NCI-H524 treated with DMSO at 0.1 percent for 48 hours (cell line): ENCODE measurements at places on chromosomes 6 and 20.

DNA sequence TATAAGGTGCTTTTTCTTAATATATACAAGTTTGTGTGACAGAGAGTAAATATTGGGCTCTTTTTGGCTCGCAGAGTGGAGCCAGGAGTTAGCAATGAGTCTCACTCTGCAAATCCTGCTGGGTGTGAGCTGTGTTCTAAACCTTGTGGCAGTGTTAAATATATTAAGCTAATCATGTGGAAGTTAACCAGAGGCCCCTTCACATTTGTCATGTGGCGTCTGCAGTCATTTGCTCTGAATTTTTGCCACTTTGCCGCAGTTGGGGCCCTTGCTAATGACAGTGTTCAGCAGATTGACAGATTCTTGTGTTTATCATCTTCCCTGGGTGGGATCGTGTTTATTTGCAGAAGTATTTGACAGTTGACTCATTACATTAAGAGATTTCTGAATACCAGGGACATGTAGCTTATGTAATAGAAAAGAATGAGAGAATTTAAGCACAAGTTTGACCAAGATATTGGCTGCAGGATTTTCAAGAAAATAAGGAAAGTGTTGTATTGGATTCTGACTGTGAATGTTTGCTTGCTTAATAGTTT is 37.9 kb downstream of the SPATA2 start:
- DNase-seq: no peak

DNA sequence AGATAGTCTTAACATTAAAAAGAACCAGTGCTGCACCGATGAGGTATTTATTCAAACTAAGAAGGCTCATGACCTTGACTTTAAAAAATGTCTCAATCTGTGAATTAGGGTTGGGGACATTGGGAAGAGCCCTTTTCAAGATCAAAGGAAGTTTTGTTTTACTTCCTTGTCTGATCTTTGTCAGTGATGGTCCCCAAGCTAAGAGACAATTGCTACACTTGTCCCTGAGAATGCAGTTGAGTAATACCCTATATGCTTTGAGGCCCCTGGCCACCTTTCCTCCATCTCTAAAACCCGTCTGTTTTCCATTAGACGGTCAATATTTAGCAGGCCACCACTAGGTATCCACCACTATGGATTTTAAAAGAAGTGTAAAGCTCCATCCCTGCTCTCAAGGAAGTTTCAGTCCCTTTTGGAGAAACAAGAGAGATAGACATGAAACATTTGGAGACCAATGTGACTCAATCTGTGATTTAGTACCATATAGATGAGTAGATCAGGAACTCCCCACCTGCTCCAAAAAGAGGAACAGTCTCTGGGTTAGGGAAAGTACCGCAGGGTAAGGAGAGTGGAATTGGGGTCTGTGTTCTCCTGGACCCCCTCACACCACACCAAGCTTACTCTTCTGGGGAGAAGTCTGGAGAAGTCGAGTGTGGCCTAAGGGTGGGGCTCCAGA is 99.1 kb upstream of the ISM1 start:
- no peak for DNase-seq

DNA sequence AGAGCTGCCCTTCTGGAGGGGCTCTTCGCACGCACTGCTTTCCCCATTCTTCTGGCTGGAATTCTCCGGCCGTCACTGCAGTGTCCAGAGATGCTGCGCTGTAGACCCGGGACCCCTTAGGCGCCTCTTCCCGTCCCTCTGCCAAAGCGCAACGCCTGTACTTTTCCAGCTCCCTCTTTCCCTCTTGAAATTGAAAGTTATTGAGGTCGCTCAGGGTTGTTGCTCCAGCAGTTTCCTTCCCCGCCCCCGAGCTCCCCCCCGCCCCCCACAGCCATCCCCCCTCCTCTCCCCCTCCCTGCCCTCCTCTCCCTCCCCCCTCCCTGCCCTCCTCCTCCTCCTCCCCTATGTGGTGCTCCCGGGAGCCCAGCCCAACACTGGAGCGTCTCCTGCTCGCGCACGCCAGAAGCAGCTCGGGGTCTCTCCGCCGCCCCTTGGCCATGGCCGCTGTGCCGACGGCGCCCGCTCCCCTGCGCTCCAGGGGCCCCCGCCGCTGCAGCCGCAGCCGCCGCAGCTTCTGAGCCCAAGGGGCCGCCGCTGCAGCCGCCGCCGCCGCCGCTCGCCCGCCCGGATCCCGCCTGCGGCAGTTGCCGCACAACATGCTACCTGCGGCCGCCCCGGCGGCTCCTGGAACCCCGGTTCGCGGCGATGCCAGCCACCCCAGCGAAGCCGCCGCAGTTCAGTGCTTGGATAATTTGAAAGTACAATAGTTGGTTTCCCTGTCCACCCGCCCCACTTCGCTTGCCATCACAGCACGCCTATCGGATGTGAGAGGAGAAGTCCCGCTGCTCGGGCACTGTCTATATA is at the start of gene RSPO3:
Gene RSPO3, plus strand, starts transcription at position 374 of the 804 bp plus-strand sequence. CDS start 522 bp downstream, outside the sequence.
- DNase-seq: no peak

DNA sequence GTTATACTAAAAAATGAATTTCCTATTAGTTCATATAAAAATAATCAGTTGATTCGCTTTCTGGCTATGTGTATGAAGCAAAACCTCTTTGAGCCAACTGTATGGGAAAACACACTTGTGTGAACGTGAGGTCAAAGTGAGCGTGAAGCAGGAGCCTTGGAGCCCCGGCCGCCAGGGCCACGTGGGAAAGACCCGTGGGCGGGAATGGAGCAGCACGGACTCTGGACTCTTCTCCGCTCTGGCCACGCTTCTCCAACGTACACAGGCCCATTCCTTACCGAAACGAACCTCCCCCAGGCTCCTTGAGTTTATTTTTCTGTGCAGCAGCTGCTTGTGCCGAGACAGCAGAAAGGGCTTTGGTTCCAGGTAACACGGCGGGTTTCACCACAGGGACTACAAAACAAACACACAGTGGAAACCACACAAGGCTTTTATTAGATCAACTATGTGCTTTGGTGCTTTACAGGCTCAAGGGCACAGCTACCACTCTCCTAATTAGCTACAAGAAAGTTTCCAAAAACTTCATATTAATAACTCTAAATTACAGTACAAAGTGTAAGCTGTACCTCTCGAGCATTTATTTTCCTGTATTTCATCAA is 62.7 kb downstream of the TAF4 start:
- DNase-seq: no peak

DNA sequence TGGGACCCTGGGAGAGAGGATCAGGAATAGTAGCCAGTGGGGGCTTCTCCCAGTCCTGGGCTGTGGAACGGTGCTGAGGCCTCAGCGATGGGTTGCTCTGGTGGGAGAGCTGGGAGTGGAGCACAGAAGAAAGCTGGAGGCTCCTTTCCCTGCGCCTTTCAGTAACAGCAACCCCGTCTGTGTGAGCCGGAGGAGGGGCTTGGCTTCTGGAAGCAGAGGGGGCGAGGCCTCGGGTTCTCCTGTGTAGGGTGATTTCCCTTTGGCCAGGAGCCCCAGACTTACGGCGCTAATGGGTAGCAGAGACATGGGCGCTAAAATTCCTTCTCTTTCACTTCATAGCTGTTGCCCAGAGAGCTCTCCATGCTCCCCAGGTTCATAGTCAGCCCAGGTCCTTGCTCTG is 55.0 kb downstream of the DAAM2 start:
- no peak for DNase-seq

GRCh38 chr6:45736134-45736533 is 279.5 kb downstream of the CLIC5 start:
- DNase-seq: no peak

DNA sequence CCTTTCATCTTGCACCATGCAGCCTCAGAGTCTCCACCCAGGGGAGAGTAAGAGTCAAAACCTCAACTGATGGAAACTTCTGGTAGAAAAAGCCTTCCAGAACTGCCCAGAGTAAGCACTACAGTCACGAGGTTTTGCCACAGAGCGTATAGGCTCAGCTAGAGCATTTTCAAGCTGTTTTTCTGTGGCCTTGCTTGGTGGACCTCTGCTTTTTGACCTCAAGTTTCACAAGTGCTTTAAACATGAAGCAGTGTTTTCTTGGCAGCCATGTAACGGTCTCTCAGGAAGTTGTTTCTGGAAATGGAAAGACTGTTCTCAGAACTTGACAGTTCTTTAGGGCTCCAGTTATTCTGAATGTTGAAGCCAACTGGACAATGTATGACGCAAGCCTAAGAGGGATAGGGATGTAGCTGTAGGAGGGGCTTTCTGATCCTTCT is 146.5 kb downstream of the ZDHHC14 start:
- no peak for DNase-seq

- DNase-seq: no peak
Measured at GRCh38 chr20:1712634-1713624, 55.4 kb upstream of the SIRPG start.

- no peak for DNase-seq
Measured at GRCh38 chr6:170452767-170453545, 100.2 kb downstream of the PSMB1 start.

GRCh38 chr6:159013229-159013628 is 13.2 kb upstream of the RSPH3 start:
- DNase-seq: no peak

- no peak for DNase-seq
Measured at GRCh38 chr6:127302728-127303660, 36.3 kb downstream of the RNF146 start.

- DNase-seq: no peak
Measured at GRCh38 chr6:7587631-7588100, 2.3 kb upstream of the SNRNP48 start.

DNA sequence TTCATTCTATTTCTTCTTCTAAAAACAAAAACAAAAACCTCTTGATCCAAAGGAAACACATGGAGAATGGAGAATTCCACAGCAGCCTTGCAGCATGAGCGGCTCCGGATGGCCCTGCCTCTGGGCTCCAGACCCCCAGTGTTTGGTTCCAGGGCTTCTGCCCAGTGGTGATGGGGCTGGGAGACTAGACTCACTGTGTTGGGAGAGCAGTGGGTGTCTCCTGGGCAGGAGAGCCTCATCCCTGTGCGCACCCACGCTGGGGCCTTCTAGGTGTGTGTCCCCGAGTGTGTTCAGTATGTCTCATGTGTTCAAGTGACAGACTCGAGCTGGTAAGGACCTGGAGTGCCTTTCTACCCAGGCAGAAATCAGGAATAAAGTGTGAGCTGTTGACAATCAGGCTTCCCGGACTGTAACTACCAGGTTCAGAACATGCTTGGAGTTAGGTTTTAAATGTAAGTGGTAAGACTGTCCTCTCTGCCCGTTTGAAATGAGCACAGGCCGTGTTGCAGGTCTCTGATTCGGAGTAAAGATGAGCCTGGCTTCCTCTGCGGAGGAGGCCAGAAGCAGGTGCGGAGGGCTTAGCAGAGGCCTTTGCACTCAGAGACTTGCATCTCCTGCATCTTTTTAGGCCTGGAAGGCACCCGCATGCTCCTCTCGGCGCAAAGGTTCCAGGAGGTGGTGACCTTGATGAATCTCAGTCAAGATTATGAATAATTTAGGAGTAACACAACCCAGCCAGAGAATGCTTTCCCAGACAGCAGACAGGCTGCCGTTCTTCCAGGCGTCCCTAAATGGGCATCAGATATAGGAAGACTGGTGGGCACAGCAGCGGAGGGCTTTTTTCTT is 253.6 kb downstream of the CDH26 start:
- no peak for DNase-seq
